Renal cortex interstitium (tissue), 15 donors: ENCODE measurements at places on chromosomes 12 and 14.

DNA sequence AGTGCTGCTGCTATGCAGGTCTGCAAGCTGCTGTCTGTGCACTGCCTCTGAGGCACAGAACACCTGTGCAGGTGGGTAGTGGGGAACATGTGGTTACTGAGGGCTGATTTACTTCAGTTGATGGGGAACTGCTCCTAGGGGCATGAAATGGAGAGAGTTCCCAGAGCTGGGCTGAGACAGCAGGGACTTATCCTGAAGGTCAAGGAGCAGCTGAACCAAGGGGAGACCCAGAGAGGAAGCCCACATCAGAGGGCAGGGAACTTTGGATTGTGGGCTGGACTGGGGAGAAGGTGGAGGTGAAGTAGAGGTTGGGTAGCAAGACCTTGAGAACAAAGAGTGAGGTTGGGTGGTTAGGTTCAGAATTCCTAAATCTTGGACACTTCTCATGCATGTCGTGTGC lies 311.9 kb downstream of the AACS start:
- DNase-seq = no peak

DNA sequence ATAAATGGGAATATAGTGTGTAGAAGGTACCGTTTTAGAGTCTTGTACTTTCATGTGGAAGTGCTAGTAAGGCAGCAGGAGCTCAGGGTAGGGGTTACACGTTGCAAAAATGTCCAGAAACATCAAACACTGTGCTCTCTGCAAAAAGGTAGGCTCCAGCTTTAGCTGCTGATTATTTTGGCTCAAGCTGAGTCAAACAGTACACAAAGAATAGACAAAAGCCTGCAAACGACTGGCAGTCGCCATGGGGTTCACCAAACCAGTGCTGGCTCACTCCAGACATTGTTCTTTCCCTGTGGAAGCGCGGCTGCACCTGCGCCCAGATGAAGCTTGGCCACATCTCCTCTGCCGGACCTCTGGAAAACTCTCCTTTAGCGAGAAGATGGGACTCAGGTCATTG lies 45.3 kb upstream of the NAA30 start:
- no peak for DNase-seq

- DNase-seq = no peak
These were observed 126.8 kb upstream of the PRMT8 start for GRCh38 chr12:3364226-3364625.

GRCh38 chr14:55955175-55955574 lies 163.0 kb upstream of the PELI2 start:
- no peak for DNase-seq
